ENCODE measurements at places on chromosomes 6 and 20.

DNA sequence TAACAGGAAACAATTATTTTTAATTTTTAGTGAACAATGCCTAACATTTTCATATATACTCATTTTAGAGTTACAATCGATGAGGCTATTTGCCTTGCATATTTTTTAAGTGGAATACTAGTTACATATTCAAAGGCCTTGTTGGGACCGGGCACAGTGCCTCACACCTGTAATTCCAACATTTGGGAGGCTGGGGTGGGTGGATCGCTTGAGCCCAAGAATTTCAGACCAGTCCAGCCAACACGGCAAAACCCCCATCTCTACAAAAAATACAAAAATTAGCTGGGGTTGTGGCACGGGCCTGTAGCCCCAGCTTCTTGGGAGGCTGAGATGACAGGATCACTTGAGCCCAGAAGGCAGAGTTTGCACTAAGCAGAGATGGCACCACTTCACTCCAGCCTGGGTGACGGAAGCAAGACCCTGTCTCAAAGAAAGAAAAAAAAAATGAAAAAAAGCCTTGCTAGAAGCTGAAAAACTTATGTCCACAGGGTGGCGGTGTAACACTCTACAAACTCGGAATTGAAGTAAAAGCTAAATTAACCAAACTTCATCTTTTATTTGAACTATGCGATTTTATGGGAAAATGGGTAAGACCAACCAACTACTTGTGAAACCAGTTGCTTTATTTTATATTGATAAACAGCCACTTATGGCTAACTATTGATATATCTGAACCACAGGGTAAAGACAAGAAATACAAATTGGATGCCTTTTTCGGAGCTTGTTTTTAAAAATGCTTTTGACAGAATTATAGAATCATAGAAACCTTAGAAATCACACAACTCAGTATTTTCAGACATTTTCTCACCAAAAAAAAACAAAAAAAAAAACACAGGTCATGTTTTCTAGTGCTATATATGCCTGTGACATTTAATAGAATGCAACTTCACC lies 24.1 kb upstream of the ROS1 start:
- peak; percentile 69 for DNase-seq

GRCh38 chr6:44739181-44739580 lies 351.7 kb downstream of the CDC5L start:
- DNase-seq = no peak

DNA sequence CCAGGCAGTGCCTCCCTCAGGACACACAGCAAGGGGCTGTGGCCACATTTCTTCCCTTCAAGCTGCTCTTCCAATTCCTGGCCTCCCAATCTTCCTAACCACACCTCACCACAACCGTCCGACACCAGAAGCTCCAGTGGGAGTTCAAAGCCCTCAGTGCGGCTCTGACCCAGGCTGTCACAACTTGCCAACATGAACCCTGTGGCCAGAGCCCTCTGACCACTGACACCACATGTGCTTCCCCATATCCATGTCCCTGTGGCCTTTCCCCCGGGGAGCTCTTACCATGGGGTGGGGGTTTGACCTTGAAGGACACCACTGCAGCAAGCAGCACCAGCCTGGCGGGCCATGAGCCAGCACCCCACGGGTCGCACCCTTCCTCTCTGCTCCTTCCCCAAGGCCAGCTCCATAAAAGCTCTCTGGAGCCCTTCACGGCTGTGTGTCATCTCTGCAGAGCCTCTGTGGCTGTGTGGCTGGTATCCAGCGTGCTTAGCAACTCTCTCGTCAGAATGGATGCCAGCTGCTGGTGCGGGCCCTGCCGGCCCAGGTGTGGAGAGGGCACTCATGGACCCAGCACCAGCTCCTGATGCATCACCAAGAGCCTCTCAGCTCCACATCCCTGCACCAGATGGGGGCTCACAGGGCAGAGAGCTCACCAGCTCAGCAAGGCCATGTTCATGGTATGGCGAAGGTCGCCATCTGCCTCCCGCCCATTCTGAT lies 106.1 kb downstream of the PSMB1 start:
- DNase-seq = no peak

DNA sequence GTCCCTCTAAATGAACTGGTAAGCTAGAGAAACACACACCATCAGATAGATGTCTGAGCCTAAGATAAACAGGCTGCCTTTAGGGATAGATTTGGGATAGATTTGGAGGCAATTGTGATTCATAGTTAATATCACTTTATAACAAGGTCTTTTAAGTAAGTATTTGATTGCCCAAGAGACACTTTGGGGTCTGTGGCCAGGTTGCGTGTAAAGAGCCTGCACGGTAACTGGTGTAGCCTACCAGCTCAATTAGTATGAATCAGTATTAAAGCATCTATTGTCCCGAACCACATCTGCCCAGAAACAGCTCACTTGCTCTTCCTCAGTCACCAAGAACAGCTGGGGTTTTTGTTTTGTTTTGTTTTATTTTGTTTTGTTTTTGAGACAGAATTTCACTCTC lies 193.3 kb downstream of the SASH1 start:
- DNase-seq = no peak

DNA sequence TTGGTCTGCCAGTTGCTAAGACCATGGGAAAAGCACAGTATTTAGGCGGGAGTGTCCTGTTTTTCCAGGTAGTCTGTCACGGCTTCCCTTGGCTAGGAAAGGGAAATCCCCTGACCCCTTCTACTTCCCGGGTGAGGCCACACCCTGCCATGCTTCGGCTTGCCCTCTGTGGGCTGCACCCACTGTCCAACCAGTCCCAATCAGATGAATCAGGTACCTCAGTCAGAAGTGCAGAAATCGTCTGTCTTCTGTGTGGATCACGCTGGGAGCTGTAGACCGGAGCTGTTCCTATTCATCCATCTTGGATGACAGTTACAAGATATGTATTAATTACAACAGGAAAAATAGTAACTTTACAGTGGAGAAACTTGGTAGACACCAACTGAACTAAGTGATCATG lies 188.2 kb downstream of the TPBG start:
- DNase-seq = no peak

- DNase-seq = no peak
Observed at GRCh38 chr20:13778827-13779226, 5.9 kb downstream of the ESF1 start.

DNA sequence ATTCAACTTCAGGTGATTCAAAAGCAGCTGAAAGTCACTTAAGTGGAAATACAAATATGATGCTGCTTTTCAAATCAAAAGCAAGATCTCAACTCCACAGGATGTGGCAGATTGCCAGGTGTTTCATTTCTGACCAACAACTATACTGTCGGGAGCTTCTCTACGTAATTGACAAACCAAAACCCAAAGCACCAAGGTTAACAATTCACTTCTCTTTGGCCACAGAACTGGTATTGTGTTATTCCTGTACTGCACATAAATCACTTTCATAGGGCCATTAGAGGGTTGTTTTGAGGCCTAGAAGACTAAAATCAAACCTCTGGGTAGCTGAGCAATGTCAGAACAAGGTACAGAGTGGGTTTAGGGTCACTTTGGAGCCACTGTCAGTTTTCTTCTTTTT lies 169.7 kb downstream of the HAO1 start:
- no peak for DNase-seq

DNA sequence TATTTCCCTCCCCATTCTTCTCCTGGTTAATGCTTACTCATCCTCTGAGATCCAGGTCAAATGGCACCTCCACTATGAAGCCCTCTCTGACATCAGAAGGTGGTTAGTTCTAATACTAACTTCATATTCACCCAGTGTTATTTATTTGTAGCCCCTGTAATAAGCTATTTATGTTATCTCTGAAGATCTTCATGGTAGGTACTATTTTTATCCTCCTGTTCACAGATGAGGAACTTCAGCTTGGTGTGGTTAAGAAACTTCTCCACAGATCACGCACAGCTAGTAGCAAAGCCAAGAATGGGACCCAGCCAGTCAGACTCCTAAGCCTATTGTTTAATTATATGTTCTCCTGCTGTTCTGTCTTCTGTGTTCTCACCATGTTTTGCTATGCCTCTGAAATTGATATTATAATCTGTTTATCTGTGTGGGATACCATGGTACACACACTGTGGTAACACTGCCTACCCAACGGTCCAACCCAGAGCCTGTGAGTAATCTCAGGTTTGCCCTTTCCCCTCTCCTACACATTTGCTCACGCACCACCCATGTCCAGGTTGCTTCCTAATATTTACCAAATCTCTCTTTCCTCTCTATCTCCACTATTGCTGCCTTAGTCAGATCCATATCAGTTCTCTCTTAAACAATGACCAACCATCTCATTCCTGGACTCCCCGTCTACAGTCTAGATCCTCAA lies 98.4 kb downstream of the IPCEF1 start:
- no peak for DNase-seq

DNA sequence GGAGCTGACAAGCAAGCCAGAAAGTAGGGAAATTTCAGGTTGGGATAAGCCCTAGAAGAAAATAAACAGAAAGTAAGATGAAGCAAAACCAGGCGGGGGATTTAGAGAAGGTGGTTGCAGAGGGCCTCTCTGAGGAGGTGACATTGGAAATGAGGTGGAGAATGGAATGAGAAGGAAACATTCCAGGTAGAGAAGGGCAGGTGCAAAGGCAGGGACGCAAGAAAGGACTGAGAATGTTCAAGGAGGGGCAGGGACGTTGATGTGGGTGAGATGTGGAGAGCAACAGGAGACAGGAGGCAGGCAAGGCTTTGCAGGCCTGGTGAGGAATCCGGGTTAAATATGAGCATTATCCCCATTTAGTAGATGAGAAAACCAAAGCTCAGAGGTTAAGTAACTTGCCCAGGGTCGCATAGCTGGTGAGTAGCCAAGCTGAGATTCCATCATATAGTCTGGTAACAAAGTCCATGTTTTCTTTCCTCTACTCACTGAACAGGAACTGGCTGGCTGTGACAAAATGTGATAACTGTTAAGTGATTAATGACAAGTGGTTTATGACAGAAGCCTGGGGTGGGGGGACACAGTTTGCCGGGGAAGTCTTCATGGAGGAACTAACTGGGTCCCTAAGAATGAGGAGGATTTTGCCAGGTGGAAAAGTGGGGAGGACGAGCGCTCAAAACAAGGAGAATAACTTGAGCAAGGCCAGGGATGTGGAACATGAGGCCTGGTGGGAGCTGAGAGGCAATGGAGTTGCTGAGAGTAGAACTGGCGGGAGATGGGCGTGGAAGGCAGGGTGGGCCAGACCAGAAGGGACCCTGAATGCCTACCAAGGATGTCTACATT lies 32.6 kb downstream of the MRPL14 start:
- DNase-seq = no peak

DNA sequence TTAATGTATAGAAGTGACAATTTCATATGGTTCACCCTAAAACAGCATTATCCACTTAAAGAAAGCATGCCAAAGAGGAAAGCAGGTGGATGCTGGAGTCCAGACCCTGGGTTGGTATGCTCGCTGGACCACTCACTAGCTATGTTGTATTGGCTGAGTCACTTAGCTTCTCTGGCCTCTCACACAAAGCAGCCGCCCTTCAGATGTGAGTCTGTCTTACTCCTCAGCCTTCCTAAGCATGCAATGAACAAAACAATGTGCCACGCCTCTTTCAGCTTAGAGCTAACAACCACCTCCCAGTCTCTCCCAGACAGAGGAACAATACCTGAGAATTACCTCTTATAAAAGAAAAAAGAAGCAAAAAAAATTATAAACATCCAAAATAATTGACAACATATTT lies 29.4 kb downstream of the SIM1 start:
- DNase-seq = no peak

DNA sequence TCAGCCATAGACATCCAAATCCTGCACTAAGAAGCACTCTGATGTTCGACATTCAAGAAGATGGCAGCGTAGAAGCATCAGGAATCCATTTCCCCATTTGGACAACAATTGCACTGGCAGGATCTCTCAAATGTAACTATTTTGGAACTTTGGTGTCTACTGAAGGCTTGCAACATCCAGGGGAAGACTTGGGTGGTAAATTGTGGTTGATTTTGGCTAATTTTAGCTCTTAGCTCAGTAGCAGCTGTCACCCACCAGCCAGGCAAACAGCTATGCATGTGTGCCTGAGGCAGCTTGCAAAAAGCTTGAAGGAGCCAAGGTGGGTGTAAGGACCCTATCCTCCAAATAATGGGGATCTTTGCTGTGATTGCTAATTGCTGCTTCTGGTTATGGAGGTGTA lies 35.1 kb upstream of the PPP1R3G start:
- no peak for DNase-seq

GRCh38 chr6:134288538-134289203 lies 29.2 kb downstream of the SGK1 start:
- no peak for DNase-seq

All from stimulated activated CD4-positive, alpha-beta T cell treated with anti-CD3 and anti-CD28 coated beads, Interleukin-2, amount 100 ng/mL, for 24 hours (primary cell).